ENCODE measurements at places on chromosomes 2 and 18.

GRCh38 chr2:233135421-233135820 lies 75.3 kb downstream of the INPP5D start:
- DNase-seq = no peak

GRCh38 chr18:55900380-55900779 lies 312.4 kb upstream of the TCF4 start:
- no peak for DNase-seq

DNA sequence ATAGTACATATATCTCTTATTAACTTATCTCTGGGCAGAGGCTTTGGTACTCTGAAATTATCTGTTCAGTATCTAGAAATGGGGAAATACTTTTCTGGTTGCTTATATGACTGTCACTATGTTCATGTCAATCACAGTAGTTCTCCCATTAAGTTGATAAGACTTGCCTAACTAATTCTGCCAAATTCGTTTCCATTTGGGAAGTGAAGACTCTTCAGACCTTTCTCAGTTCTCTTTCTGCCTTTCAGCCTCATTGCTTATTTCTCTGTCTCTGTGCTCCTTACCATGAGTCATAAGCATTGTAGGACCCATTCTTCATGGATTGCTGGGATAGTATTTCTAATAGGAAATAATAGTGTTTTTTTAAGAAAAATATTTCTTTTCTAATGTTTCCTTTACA lies 113.5 kb downstream of the PHLPP1 start:
- DNase-seq = no peak

DNA sequence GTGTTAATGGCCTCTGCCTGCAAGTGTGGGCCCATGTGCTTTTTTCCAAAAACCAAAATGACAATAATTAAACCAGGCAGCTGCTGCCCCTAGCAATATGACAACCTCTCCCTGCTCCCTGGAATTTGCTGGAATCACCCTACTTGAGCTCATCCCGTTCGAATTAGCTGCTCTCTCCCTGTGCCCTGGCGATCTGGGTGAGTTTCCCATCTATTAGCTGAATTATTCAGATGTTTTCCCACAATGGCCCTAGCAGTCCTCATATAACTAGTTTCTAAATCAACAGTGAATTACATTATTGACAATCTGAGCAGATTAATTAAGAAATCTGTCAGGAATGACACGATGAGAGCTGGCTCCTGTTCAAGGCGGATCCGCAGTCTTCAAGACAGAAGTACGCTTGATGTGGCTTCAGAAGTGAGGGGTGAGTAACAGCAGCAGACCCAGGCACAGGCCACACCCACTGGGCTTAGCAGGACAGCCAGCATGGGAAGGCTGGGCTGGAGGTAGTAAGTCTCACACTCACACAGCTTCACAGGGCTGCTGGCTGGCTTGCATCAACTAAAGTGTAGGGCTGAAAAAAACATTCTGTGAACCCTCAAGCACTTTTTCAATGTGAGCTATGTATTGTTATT lies 366.2 kb upstream of the ID2 start:
- no peak for DNase-seq

DNA sequence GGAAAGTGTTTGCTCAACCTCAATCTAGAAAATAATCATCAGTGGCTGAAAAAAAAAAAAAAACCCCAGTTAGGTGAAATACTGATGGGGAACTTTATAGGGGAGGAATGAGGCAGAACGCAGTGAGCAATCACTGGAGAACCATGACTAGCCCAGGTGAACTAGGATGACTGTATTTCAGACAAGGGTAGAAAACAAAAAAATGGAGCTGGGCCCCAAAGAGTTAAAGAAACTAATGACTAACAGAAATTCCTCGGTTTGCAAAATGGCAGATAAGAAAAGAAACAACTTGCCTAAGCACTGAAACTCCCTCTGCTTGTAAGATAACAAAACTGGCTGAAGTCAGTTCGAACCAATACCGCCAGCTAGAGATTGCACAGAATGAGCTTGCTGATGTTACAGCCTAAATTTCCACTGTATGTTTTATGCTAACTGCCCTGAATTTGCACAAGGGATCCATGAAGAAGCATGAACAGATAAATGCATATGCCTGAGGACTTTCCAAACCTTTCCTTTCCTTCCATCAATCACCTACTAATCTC lies 245.9 kb downstream of the METTL4 start:
- no peak for DNase-seq

DNA sequence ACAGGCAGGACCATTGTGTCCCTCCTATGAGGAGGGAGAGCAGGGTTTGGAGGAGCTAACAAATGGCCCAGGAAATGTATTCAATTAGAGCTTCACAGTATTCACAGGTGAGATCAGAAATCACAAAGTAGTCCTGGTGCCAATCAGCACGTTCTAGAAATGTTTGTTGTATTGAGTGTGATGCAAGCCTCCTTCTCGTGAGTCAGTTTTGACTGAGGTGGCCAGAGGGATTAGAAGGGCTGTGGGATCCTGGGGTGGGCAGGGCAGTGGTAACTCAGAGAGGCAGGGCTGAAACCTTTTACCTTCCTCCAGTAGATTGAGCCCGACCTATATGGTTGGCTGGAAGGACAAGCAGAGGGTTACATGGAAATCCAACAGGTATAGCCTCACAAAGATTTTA lies 95.0 kb downstream of the BOD1L2 start:
- no peak for DNase-seq

Data from activated CD4-positive, alpha-beta T cell treated with anti-CD3 and anti-CD28 coated beads, Interleukin-2, amount 50 U/mL, for 24 hours (primary cell).